ENCODE measurements at places on chromosomes 16 and 17.

- DNase-seq = no peak
These were observed 23.4 kb upstream of the SKAP1 start for GRCh38 chr17:48453447-48453846.

DNA sequence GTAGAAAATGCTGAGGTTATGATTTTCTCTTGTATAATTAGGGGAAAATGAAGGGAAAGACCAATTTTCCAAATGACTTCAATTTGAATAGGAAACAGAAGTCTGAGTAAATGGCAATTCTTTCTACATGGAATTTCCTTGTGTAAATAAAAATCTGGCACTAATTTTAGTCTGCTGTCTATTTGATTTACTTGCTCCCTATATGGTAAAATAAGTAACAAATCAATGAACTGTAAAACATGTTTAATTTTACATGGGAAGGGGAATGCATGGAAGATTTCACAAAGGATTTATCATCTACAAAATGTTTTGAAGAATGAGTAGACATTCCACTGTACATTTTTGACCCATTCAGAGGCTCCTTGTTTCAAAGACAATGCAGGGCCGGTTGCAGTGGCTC is 811.6 kb upstream of the GOT2 start:
- DNase-seq = no peak

DNA sequence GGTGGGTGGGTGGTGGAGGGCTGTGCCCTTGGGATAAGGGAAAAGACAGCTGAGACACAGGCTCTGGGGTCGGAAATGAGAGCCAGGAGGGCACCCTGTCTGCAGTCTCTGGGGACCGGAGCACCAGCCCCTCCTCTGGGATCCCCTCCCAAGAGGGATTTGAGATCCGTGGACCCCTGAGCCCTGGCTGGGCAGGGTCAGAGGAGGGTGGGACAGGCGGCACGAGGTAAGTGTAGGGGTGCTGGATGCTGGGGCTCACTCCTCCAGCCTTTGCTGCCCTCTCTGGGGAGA is 425 bp downstream of the SGSH start:
- peak; percentile 69 for DNase-seq

DNA sequence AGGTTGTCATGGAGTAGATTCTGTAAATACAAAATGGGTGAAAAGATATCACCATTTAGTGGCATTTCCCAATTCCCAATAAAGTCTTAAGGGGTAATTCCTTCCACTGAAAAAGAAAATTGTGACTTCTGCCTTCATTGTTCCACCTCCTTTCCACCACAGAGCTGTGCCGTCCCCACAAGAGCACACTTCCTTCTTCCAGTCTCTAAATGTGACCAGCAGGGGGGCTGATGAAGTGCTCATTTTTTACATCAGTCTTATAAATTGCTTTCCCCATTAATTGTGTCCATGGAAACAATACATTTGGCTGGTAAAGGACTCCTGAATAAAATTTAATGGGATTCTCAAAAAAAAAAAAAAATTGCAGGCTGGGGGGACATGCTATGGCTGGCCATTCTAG is 260.8 kb upstream of the PSMD7 start:
- no peak for DNase-seq

DNA sequence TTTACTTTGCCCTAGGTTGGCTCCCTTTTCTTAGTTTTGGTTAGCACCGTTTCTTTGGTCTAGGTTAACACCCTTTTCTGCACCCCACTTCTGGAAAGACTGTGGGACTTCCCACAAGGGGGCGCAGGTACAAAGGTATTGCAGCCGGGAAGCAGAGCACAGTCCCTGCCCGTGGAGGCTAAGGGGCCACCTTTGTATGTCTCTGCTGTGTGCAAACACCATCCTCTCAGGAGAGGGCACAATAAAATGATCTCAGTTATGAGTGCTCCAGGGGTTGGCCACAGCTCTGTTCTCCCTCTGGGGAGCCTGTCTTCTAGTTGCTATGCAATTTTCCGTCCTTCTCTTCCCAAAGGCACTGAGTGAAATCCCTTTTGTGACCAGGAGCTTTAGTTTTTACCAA is 28.4 kb upstream of the TMC5 start:
- DNase-seq = peak; percentile 19

DNA sequence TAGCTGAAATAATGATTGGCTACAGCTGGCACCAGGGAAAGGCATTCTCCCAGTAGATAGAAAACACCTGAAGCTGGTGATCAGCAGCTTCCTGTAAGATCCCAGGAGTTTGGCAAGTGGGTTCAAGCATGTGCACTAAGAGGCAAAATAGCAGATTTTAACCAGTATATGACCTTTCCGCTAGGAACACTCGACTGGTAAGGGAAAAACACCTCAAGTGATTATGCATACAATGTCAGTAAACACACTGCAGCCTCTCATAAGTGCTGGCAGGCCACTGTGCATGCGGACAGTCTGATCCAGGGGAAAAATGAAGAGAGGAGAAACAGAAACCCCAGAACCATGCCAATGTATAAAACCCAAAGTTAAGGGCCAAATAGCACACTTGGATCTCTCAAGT is 49.0 kb upstream of the HLF start:
- DNase-seq = no peak

GRCh38 chr17:5200360-5200759 is 8.7 kb upstream of the ZNF594 start:
- DNase-seq = peak; percentile 55

GRCh38 chr16:51326131-51326856 is 175.2 kb upstream of the SALL1 start:
- no peak for DNase-seq

DNA sequence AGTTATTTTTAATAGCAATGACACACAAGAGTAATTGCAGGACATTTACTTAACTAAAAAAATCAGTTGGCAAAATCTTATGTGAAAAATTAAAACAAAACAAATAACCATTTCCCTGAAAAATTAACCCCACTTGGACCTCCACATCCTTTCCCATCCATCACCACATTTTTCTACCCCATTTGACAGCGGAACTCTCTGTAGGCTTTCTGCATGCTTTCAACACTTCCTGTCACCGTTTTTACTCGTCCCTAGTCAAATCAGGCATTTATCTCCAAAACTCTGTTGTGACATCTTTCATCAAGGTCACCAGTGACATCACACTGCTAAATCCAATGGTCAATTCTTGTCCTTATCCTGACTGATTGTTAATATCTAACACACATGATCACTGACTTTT is 27.5 kb downstream of the KCNJ16 start:
- DNase-seq = no peak

DNA sequence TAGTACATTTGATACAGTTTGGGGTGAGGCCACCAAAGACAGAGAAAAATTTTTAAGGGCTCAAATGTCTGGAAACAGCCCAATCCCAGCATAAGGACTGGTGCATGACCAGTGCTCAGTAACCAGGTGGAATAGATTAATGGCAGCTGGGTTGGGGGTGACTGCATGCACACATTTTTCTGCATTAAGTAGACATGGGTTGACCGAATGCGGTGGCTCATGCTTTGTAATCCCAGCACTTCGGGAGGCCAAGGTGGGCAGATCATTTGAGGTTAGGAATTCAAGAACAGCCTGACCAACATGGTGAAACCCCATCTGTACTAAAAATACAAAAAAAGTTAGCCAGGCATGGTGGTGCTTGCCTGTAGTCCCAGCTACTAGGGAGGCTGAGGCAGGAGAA is 121.1 kb upstream of the HSBP1 start:
- no peak for DNase-seq
